ENCODE measurements at places on chromosomes 3 and 15.
A peak's percentile ranks its signal among the peaks of the same experiment; 100 is the strongest.

DNA sequence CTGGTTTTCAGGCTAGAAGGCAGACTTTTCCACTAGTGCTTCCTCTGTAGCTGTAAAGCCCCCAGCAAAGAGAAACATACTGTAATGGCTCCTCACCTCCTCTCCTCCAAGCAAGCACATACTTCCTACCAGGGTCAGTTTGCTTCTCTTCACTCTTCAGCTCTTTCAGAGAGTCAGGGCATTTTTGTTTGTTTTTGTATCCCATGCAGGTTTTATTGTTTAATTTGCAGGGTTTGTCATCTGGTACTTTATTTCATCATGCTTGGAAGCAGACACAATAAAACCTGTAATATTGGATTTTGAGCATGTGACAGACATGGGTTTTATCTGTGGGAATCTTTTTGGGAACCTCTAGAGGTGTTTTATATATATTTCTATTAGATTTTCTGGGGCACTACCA lies 753.3 kb upstream of the ROBO1 start:
- no peak for DNase-seq

DNA sequence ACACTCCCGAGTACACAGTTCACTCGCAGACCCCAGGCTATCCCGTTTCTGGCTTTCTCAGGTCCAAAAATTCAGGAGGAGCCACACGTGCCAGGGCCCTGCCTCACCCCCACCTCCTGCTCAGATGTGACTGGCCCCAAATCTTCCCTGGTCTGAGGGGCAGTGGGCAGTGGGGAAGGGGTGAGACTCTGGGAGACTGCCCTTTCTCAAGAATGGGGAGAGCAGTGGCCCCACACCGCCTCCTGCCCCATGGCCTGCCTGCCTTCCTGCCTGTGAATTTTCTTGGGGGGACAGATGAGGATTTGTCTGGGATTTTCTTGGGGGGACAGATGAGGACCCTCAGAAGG lies 174.6 kb downstream of the MEGF11 start:
- DNase-seq, result no peak

- DNase-seq, result no peak
These were observed 360.9 kb downstream of the ZNF385D start for GRCh38 chr3:21390136-21390535.

DNA sequence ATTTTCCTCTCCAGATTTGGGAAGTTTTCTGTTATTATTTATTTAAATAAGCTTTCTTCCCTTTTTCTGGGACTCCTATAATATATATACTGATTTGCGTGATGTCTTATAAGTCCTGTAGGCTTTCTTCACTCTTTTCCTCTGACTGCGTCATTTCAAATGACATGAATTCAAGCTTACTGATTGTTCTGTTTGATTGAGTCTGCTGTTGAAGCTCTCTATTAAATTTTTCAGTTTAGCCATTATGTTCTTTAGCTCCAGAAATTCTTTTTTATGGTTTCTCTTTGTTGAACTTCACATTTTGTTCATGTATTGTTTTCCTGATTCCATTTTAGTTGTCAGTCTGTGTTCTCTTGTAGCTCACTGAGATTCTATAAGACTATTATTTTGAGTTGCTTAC lies 135.8 kb upstream of the PRR23C start:
- DNase-seq, result no peak

GRCh38 chr3:44966795-44967278 lies 9.1 kb downstream of the ZDHHC3 start:
- peak; percentile 38 for DNase-seq

DNA sequence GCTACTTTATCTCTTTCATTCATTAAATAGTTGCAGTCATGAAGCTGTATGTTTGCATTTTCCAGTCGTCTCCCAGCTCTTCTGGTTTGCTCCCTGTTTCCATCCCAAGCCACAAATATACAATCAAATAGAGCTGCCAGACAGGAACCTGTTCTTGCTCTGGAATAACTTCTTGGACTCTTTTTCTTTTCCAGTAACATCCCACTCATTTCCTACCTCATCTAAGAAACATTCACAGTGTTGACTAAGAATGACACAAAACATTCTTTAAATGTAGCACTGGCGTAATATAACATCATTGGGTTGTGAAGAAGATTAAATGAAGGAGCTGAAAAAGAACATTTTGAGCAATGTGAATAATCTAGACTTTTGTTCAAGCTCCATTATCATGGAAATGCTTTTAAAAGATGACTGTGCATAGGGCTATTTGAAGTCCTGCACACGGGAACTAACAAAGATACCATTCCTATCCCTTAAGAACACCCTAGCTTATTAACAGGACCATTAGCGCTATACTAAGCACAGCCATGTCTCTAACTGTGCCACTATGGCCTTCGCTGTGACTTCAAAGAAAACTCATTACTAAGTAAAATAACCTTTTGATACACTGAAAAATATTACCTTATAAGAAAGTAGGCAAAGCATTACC lies 574.0 kb downstream of the NAALADL2 start:
- DNase-seq, result no peak

- DNase-seq, result no peak
These were observed 38.7 kb upstream of the SNRK start for GRCh38 chr3:43247561-43248184.
